CD4-positive, alpha-beta T cell treated with Interleukin-6 for 4 hours (primary cell): ENCODE measurements at places on chromosomes 11 and 22.

DNA sequence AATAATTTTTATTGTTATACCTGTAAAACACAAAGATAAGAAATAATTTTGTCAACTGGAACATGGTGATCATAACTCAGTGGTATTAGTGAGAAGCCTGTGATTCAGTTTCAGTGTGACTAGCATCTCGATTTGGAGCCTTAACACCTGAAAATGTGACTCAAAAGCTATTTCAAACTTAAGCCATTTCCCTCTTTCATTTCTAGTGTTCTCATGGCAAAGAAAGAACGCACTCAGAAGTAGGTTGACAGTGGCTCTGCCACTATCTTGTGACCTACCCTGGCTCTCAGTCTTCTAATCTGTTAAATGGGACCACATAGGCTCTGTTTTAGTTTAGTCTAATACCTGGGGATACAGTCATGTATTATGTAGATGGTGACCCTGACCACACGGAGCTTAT is 62.7 kb downstream of the ISX start:
- no peak for DNase-seq

DNA sequence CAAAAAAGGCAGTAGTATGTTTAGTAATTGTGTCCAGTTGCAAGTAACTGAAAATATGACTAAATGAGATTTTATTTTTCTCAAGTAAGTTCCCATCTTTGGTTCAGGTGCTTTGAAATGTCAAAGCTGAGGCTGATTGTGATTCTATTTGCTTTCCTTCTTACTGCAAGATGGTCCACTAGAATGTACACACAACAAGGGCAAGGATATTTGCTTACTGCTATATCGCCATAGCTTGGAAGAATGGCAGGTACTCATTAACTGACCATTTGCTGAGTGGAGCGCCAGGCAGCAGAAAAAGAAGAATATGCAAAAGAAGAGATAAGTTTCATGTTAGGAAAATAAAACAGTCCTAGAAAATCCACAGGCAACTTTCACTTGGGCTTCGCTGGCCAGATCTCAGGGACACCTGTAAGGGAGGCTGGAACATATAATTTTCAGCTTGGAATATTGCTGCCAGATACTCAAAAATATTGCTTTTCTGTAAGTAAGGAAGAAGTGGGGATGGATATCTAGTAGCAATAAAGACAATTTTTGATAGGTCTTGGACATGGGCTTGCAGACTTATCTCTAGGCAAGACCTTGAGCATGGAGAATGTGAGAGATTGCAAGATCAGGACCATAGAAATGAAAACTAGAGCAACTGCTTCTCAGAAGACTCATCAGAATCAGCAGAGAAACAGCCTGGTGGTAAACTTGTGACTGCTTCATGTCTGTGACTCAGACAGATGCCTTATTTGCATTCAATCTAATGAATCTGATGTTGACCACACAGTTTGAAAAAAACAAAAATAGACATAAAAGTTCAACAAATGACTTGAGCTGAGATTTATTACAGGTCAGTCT is 44.8 kb upstream of the OR9Q1 start:
- no peak for DNase-seq

GRCh38 chr11:36192425-36193289 is 96.6 kb downstream of the COMMD9 start:
- no peak for DNase-seq

GRCh38 chr11:46690702-46691101 is 9.7 kb downstream of the ARHGAP1 start:
- no peak for DNase-seq

DNA sequence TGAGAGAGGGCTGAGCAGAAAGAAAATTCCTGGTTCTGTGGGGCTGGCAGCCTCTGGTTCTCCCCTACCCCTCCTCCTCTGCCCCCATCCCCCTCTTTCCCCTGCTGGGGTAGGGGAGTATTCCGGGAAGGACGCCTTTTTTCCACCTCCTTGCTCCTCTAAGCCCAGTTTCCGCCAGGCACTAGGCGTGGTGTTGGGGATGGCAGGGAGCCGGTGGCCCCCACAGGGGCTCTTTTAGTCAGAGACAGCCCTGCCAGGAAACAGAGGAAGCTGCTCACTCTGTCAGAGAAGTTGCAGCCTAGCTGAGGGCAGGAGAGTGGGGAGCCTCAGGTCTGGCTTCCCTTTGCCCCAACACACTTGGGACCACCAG is 15.6 kb upstream of the ARHGEF17 start:
- no peak for DNase-seq

- no peak for DNase-seq
These were observed 266.4 kb downstream of the BUD13 start for GRCh38 chr11:116506263-116506825.

- no peak for DNase-seq
These were observed 16.7 kb downstream of the TMPRSS13 start for GRCh38 chr11:117912497-117912896.

- peak; percentile 45 for DNase-seq
These were observed 4.2 kb downstream of the HEPN1 start for GRCh38 chr11:124923296-124923695.

DNA sequence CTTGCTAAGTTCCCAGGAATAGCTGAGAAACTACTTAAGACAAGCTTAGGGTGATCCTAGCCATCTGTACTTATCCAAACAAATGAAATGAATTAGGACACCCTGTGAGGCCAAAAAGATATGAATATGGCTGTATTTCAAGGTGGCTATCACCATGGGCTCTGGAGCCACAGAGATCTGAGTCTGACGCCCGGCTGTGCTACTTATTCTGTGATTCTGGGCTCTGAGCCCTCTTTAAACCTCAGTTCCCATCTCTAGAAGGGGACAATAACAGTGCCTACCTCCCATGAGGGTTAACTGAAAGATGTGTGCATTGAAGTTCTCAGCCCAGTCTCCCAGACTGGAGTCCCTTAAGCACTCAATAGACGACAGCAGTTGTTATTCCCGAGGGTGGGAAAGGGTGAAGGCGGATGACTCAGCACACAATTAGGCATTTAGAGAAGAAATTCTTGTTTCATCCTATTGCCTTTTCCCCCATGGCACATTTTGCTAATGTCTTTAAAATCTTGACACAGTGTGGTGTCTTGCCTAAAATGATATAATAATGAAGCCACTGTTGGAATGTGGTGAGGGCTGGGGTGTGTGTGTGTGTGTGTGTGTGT is 132.5 kb downstream of the ADAMTS15 start:
- DNase-seq, result no peak

GRCh38 chr11:69971741-69972140 is 106.4 kb upstream of the ANO1 start:
- DNase-seq, result peak; percentile 32

DNA sequence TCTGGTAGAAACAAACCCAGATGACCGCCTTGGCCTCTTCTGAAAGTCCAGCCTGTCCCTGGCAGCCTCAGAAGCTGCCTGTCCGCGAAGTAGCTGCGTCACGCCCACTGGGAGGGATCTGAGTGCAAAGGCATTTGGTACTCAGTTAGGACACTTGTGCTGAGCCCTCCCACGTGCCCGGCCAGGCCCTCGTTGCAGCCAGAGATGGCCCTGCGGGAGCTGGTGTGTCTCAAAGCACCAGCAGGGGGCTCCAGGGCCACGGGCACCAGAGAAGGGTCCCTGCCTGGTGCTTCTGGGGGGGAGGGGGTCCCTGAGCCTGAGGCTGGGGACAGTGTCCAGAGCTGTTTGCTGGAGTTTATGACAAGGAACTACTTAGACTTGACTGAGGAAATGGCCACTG is 5.8 kb downstream of the SELENOO start:
- DNase-seq, result no peak

DNA sequence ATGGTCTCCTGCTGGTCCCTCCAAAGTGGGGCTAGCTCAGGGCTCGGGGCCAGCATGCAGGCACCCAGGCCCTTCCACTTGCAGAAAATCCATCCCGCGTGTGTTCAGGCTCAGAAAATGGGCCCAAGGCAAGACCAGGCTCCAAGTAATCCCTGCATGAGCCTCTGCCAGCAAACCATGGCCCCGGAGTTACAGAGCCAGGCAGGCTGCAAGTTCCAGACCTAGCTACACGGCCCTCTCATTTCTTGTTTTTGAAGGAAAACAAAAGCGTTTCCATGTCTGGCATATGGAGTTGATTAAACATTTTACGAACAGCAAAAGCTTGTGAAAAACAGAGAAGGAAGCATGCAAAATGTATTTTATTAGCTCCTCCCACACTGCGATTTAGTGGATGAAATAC is 29.7 kb downstream of the KIAA0930 start:
- DNase-seq, result no peak

GRCh38 chr11:80097146-80097545 is 656.3 kb upstream of the TENM4 start:
- DNase-seq, result no peak

DNA sequence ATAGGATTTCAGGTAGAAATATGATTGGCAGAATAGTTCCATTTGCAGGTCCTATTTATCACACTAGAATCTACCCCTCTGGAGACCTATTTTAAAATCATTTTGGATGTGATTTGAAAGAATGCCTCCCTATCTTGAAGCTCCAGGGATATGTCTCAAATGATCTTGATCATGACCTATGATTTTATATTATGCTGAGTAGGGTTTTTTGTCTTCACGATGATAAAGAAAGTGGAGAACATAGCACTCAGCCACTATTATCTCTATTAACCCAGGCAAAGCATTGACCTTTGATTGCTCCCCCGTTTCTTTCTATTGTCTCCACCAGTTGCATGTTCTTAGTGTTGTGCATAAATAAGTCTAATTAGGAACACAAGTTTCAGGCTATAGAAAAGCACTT is 307.9 kb downstream of the BLID start:
- no peak for DNase-seq

- no peak for DNase-seq
These were observed 8.4 kb upstream of the OR52J3 start for GRCh38 chr11:5037926-5038325.

- no peak for DNase-seq
These were observed 4.6 kb downstream of the B4GALNT4 start for GRCh38 chr11:373716-374551.

DNA sequence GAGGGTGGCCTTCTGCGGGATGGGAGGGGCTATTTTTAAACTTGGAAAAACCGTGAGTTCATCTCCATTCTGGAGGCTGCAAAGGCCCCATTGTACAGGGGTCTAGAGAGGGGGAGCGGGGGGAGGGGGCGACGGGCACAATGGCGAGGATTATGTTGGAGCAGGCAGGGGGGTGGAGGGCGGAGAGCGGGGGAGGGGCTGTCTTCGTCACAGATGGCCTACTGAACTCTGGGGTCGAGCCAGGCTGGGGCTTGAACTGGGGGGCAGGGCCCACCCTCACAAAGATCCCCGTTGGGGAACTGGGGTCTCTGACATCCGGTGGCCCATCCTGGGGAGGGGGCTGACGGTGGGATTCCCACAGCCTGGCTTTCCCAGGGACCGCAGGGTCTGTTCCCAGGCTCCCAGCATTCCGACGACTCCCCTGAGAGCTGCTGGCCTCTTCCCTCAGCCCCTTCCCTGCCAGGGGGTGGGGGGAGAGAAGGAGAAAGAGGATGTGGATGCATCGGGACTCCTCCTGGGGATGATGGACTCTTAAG is 3.4 kb upstream of the MCAM start:
- no peak for DNase-seq

DNA sequence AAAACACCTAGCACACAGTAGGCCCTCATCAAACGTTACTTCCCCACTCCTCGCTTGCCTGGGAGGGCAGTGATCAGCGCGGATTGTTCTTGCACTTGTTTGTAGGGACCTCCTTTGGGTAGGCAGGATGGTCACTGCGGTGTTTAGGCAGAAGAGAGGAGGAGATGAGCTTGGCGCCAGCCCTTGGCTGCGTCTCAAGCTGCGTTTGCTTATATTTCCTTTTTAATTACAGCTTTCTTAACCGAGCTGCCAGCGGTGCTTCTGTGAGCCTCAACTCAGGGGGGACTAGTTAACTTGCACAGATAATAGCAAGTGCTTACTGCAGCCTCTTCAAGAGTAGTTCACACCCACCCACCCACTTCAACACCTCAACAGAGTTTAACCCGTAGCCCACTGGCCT is 15.1 kb downstream of the IFT27 start:
- DNase-seq, result no peak

- no peak for DNase-seq
These were observed 14.9 kb upstream of the CADM1 start for GRCh38 chr11:115518983-115519628.

DNA sequence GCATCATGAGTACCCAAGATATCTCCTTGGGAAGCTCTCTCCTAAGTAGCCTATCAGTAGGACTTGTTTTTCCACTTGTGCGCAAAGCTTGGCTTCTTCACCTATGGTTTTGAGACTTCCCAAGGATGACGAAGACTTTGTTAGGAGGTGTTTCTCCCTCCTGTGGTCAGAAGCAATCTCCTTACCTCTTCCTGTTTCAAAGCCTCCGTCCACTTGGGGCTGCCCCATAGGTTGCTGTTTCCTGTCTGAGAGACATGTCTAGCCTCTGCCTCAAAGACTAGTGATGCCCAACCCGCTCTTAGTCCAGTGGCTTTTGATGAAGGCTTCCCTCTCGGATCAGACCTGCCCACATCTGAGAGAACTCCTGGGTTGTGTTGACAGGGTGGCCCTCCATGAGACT is 92.9 kb downstream of the TRAF6 start:
- no peak for DNase-seq

GRCh38 chr11:117827521-117828511 is 3.3 kb upstream of the FXYD2 start:
- peak; percentile 70 for DNase-seq

- no peak for DNase-seq
These were observed 81.5 kb downstream of the WT1 start for GRCh38 chr11:32353884-32354283.

- DNase-seq, result no peak
These were observed 454.4 kb downstream of the NTM start for GRCh38 chr11:131824771-131825170.

- peak; percentile 46 for DNase-seq
These were observed 16.0 kb downstream of the USH1C start for GRCh38 chr11:17528181-17528691.

GRCh38 chr11:102196351-102196750 is 86.1 kb downstream of the YAP1 start:
- no peak for DNase-seq

DNA sequence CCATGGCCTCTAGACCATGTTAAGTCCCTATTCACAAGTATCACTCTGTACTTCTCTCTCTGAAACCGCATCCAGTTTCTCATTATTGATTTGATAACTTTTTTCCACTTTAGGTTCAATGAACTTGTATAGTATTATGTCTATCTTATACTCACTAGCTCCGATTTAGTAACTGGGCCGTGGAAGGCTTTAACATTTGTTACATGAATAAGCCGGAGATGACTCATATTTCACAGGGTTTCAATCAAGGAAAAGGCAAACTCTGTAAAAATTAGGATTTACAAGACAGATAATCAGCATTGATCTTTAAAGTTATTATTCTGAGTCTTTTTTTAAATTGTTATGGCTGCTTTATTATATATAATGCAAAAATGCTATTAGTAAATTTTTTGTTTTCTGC is 662.2 kb upstream of the CNTN5 start:
- no peak for DNase-seq

- DNase-seq, result peak; percentile 69
These were observed 22.2 kb downstream of the CASP5 start for GRCh38 chr11:105000797-105001196.
